Stimulated activated CD4-positive, alpha-beta T cell treated with anti-CD3 and anti-CD28 coated beads, Interleukin-4, amount 100 ng/mL, for 48 hours (primary cell): ENCODE measurements at places on chromosomes 13 and 19.

GRCh38 chr19:29285878-29286277 lies 72.9 kb upstream of the UQCRFS1 start:
- no peak for DNase-seq

DNA sequence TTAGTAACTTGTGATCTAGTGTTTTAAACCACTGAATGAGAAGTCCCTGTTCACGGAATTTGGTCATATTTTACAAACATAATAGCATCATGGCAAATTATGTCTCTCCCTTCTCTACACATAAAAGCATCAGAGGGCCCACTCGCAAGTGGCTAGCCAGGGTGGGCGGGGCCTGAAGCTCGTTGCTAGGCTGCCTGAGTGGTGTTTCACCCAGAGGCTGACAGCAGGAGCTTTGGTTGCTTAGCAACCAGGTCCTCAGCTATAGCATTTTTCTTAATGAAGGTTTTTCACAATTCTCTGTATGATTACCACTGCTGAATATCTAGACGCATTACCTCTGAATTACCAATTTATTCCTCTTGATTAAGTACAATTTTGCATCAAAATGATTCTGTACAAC lies 126.5 kb downstream of the NALCN start:
- DNase-seq = no peak

GRCh38 chr19:40603071-40603388 lies 1.9 kb downstream of the LTBP4 start:
- no peak for DNase-seq

DNA sequence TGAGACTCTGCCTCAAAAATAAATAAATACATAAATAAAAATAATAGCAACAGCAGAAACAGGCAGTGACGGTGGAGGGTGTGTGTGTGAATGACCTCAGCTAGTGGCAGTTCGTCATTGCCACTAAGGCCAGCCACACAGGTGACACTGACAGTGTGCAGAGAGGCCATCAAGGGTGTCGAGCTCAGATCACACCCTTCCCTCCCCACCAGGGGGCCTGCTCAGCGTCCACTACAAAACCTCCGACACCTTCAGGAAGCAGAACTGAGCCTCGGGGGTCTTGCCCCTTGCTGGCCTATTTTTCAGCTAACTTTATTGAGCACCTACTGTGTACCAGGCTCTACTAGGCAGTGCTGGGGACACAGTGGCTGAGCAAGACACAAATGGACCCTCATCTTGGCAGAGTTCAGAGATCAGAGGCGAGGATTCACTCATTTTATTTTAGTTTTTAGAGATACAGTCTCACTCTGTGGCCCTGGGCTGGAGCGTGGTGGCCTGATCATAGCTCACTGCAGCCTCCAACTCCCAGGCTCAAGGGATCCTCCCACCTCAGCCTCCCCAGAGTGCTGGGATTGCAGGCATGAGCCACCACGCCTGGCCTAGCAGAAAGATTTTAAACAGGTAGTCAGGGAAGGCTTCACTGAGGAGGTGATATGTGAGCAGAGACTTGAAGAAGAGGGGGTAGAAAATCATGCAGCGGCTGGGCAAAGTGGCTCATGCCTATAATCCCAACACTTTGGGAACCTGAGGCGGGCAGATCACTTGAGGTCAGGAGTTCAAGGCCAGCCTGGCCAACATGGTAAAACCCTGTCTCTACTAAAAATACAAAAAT lies 30.3 kb upstream of the SEMA6B start:
- no peak for DNase-seq

DNA sequence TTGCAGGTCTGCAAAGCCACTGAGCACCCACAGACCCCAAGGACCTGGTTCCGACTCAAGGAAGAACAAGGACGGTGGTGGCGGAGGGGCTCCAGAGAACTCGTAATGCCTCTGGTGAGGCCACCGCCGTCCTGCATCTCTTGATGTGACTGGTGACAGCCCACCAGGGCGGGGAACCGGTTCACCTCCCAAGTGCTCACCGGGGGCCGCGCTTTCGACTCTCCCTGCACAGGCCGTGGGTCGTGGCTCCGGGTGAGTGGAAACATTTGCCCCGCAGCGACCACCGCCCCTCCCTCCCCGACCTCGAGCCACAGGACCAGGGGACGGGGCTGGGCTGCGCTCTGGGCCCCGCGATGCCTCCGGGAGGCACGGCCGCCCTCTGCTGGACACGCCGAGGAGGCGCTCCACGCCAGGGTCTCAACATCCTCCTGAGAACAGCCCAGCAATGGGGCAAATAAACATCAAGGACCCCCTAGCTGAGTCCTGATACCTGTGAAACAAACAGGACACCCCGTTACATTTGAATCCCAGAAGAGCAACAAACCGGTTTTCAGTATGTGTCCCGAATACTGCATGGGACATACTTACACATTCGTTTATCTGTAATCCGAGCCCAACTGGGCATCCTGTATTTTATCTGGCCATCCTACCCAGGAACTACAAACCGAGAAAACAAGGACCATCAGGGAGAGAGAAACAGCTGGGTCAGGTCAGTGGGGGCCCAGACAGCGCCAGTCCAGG lies 3.9 kb upstream of the PLPP2 start:
- DNase-seq = peak; percentile 47

GRCh38 chr13:99339736-99340397 lies 32.7 kb upstream of the GPR183 start:
- no peak for DNase-seq

DNA sequence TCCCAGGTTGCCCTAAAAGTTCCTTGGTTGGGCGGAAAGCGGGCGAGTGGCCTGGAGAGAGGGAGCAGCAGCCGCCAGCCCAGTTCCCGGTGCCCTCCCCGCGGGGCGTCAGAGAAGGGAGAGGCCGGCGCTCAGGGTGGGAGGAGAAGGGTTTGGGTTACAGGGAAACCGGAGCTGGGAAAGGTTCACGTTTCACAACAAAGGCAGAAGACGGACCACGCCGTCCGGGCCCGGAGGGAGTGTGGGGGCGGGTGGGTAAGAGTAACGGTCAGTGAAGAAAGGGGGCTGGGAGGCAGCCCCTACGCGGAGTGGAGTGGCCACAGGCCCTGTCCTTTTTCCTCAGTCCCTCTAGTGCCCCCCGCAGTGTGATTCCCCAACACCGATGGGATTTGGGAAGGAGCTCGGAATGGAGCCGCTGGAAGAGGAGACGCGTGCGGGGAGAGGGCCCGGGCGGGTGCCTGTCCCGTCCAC lies 1.6 kb downstream of the SIX5 start:
- no peak for DNase-seq

DNA sequence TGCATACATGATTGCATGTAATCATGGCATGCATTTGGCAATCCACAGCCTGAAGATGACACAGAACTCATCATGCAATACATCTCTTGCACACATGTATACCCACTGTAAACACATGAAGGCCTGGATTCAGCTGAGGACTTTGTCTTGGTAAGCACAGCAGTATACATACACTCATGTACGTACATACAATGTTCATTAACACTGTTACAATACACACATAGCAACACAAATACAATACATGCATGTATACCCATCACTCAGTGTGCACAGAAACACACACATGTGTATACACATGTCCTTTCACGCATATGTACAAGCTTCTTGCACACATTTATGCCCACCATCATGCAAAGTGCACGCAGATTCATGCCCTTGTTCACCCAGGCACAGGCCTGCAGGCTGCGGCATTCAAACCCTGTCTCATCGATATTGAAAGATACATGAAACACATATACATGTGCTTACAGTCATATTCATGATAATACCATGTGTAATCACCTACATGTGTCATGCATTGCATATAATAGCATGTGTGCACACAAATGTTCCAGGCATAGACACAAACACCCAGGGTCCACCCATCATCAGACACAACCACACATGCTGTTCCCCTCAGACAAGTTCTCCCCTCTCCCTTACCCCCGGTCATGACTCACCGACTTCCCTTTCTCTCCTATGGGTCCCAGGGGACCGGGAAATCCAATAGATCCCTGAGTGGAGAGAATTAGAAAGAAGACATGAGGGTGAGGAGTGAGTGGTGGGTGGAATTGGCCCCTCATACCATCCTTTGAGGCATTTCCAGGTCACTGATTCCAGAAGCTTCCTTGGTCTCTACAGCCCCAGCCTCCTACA lies 28.7 kb downstream of the COL5A3 start:
- DNase-seq = no peak

DNA sequence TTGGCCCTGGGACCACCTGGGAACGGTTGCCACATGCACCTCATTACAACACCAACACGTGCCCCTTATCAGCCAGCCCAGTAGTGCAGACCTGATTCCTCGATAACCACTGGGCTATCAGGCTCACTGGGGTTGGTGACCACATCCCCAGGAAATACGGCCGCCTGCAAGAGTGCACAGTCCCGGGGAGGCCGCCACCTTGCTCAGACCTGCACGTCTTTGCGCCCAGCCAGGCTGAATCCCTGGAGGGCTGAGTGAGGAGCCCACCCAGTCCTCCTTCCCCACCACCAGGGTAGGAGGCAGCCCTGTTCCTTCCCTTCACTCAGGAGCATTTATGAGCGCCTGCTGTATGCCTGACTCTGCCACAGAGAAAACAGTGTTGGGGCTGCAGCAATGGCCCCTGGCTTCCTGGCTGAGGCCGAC lies 67.8 kb downstream of the CEBPG start:
- DNase-seq = no peak

GRCh38 chr13:91468301-91468700 lies 69.9 kb downstream of the GPC5 start:
- no peak for DNase-seq

- DNase-seq = no peak
These were observed 45.2 kb downstream of the TPP2 start for GRCh38 chr13:102642029-102642428.

- DNase-seq = no peak
These were observed 696.2 kb upstream of the GPC6 start for GRCh38 chr13:92530364-92530763.

DNA sequence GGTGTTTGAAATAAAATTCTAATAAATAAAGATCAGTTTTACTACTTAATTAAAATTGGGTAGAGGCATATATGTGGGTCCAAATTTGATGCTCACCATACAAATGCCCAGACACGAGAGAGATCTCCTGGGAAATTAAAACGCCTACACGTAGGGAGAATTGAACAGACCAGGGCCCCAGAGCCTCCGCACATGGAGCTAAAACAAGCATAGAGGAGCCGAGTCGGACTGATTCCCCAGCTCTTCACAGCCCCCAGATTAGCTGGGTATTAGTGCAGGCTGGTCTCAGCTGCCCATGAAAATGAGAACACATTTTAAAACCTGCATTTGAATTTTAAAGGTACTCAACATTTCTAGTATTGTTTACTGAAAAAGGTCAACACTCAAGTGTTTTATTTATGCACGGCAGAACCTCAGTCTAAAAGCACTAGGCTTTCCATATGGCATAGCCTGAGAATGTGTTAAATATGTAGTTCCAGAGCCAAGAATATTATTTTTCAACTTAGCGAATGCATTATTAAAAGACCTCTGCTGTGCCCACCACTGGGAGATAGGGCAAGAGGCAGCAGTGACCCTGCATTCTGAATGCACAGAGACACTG lies 344.8 kb downstream of the ENOX1 start:
- DNase-seq = no peak

DNA sequence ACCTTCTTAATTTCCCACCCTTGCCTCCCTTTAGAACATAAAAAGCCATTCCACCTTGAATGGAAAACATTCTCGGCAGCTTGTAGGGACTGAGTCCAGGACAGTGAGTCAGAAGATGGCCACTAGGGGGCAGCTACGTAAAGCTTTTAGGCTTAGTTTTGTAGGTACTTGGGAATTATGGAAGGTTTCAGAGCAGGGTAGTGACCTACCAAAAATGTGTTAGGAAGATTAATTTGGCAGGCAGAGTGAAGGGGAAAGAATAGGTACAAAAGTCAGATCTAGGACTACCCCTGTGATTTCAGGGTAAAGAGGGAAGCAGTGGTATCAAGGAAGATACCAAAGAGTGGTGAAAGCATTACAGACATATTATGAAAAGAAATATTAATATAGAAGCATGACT lies 198.4 kb downstream of the NDFIP2 start:
- DNase-seq = peak; percentile 46

DNA sequence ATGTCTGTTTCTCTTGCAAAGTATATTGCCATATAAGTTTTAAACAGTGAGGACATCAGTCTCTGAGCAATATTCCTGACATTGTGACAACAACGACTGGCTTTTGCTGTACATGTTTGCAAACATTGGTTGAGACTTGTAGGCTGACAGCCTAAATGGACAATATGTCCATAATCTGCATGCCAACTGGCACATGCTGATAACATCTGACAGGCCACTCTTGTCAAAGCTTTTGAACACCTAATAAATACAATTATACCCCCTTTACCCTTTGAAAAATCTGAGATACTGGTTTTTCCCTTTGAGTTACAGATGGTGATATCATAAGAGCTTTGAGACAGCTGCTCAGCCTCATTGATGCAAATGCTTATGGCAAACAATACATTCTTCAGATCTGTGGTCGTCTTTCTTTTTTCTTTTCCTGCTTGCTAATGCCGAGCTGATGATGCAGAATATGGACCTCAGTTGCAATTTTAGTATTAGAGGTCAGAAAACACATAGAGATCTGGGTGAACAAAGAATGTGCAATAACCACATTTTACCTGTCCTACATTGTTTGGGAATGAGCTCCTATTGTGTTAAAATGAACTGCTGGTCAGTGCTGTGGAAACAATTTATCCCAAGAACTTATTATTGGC lies 114.9 kb downstream of the RFC3 start:
- DNase-seq = no peak

- DNase-seq = no peak
These were observed 718.0 kb downstream of the EFNB2 start for GRCh38 chr13:105817498-105817897.

- no peak for DNase-seq
These were observed 15.0 kb downstream of the ZSCAN5A start for GRCh38 chr19:56299688-56300087.

- no peak for DNase-seq
These were observed 351.1 kb downstream of the MTUS2 start for GRCh38 chr13:29171244-29171643.

GRCh38 chr19:3778104-3778867 lies 6.3 kb upstream of the RAX2 start:
- no peak for DNase-seq

DNA sequence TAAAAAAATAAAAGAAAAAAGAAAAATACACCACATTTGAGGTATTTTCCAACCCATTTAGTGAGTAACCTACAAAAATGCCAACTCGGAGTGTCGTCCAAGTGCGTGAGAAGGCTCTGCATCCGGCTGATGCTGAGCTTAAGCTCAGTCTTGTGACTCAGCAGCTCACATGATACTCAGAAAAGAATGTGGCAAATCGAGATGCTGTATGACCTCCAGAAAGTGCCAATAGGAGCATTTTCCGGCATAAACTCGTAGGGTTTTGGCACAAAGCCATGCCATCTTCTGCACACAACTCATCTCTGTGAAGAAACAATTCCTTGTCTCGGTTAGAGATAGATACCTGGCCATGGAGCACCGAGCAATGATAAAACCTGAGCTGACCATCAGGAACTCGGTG lies 58.5 kb downstream of the TRPM4 start:
- no peak for DNase-seq

- DNase-seq = no peak
These were observed 83.9 kb downstream of the LRRC63 start for GRCh38 chr13:46295491-46296114.

- DNase-seq = no peak
These were observed 10.6 kb downstream of the COQ8B start for GRCh38 chr19:40705950-40706619.
